ENCODE measurements at places on chromosomes 5 and 9. TPM values are rescaled to one million over a fixed set of nuclear protein-coding genes. Genes with fewer than 3 reads are reported as not detected.

ENDOG gene
- 15.5 TPM for total RNA-seq

DNA sequence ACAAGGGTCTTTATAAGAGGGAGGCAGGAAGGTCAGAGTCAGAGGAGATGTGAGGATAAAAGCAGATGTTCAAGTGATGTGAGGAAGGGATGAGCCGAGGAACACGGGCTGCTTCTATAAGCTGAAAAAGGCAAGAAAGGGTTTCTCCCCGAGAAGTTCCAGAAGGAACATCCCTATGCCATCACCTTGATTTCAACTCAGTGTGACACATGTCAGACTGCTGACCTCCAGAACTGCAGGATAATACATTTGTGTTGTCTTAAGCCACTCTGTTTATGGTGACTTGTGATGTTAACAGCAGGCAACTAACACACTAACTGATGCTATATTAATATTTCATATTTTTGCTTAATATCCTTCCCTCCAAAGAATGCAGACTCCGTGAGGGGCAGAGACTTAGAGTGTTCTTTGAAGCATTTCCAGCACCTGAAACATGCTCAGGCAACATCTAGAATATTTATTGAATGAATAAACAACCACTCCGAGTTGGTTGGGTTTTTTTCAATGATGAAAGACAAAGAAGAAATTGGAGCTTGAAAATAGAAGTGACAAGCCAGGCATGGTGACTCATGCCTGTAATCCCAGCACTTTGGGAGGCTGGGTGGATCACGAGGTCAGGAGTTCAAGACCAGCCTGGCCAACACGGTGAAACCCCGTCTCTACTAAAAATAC is 77.6 kb upstream of the ADRA1B start:
- peak; percentile 92 for DNase-seq

DNA sequence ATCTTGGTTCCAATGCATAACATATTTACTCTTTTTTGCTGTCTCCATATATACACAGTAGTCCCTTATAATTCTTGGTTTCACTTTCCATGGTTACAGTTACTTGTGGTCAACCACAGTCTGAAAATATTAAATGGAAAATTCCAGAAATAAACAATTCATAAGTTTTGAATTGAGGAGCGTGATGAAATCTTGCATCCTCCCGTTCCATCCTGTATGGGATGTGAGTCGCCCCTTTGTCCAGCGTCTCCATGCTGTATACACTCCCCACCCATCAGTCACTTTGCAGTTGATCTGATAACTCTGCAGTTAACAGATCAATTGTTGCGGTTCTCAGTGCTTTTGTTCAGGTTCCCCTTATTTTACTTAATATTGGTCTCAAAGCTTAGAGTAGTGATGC is 11.5 kb upstream of the FAF2 start:
- DNase-seq = peak; percentile 89

GRCh38 chr9:131516930-131517329 is 14.1 kb downstream of the UCK1 start:
- DNase-seq = no peak

- DNase-seq = no peak
Measured at GRCh38 chr9:35089434-35089833, 7.0 kb downstream of the PIGO start.

All from foreskin keratinocyte (primary cell).